Ovary (tissue), 10 donors: ENCODE measurements at places on chromosomes 4 and X. TPM values are rescaled to one million over a fixed set of nuclear protein-coding genes. Genes with fewer than 3 reads are reported as not detected.

- H3K4me1 ChIP-seq: no peaks in the 10 kb centered on the region
- H3K27me3 ChIP-seq: no peaks in the 10 kb centered on the region
- H3K27ac ChIP-seq: no peak overlapping the region
- no peaks in the 10 kb centered on the region for H3K36me3 ChIP-seq
- no peak overlapping the region for H3K4me3 ChIP-seq
- no peak for DNase-seq
Observed at GRCh38 chr4:87851953-87852352, 19.2 kb downstream of the MEPE start.

DNA sequence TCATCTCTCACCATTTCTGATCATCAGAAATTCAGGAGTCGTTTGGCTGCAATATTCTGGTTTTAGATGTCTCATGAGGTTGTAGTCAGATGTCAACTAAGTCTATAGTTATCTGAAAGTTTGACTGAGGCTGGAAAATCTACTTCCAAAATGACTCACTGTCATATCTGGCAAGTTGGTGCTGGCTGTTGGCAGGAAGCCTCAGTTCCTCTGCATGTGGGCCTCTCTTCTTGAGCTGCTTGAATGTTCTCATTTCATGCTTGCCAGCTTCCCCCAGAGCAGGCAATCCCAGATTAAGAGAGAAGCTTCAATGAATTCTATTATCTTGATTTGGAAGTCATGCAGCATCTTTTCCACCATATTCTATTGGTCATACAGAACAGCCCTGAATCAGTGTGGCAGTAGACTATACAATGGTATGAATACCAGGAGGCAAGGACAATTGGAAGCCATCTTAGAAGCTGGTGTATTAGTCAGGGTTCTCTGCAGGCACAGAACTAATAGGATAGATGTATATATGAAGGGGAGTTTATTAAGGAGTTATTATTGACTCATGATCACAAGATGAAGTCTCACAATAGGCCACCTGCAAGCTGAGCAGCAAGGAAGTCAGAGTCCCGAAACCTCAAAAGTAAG, 46.8 kb upstream of the ELF2 start:
- H3K36me3 ChIP-seq: no peaks in the 10 kb centered on the region
- H3K4me1 ChIP-seq: no peaks in the 10 kb centered on the region
- H3K27ac ChIP-seq: no peak overlapping the region
- H3K27me3 ChIP-seq: no peaks in the 10 kb centered on the region

DNA sequence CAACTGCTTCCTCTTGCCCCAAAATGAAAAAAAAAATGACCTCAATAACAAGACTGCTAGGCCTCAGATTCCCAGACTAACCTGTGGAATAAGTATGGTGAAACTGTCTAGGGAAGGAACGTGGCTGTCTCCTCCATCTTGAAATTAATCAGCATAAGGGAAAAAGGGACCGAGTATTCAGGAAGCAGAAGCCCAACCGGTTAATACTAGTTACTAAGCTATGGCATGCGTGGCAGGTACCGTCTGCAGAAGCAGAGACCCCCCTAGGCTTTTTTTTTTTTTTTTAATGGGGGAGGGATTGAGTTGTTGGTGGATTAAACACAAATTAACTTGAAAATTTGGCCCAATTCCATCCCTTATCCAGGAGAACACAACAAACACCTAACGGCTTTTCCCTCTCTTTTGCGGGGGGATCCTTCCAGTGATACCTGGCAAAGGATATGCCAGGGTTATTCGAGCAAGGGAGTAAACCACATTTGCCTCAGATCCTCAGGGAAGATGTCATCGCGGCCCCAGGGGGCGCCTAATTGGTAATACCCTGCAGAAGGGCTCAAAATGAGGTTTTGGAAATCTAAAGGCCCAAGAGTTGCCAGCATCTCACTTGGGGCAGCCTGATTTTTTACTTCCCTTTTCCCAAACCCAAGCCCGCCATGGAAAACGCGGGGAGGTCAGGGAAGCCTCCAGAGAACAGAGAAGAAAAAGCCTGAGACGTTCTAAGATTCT, 893 bp downstream of the RLIM start:
- peak overlapping the region; percentile 90 for H3K27ac ChIP-seq
- no peaks in the 10 kb centered on the region for H3K4me1 ChIP-seq
- peak; percentile 20 for DNase-seq
- no peaks in the 10 kb centered on the region for H3K36me3 ChIP-seq
- H3K27me3 ChIP-seq: no peaks in the 10 kb centered on the region

GRCh38 chr4:102326951-102327350, 18.3 kb downstream of the SLC39A8 start:
- no peaks in the 10 kb centered on the region for H3K27me3 ChIP-seq
- H3K4me3 ChIP-seq: no peak overlapping the region
- H3K4me1 ChIP-seq: no peaks in the 10 kb centered on the region
- H3K36me3 ChIP-seq: no peaks in the 10 kb centered on the region
- no peak for DNase-seq

DNA sequence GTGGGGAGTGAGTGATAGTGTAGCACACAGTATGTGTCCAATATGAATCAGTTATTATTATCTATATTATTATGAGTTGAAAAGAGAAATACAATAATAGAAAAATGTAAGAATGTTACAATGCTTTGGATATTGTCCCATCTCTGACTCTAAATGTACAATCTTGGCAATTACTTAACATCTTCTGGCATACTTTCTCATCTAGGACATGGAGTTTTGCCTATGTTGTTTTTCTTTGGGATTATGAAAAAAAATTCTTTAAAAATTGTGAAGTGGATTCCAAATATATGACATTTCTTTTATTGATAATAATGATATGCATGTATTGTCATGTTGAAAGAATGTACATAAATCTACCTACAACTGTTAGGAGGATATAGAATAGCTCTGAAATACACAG, 84.1 kb downstream of the TBCK start:
- H3K4me3 ChIP-seq: no peak overlapping the region
- H3K4me1 ChIP-seq: no peaks in the 10 kb centered on the region

GRCh38 chrX:44906041-44906440, 33.1 kb downstream of the KDM6A start:
- no peak overlapping the region for H3K4me3 ChIP-seq
- no peak for DNase-seq
- H3K4me1 ChIP-seq: peaks cover 8% of the 10 kb centered on the region
- H3K27me3 ChIP-seq: no peaks in the 10 kb centered on the region
- no peak overlapping the region for H3K27ac ChIP-seq

GRCh38 chrX:10168226-10168625, 11.5 kb downstream of the CLCN4 start:
- no peaks in the 10 kb centered on the region for H3K4me1 ChIP-seq
- no peak overlapping the region for H3K27ac ChIP-seq
- DNase-seq: no peak
- H3K4me3 ChIP-seq: no peak overlapping the region
- H3K27me3 ChIP-seq: no peaks in the 10 kb centered on the region
- no peaks in the 10 kb centered on the region for H3K36me3 ChIP-seq

TENM3 gene
- total RNA-seq: 5.4 TPM

UGT2B15 gene
- total RNA-seq: not detected

ATP2B3 gene
- 0.23 TPM for total RNA-seq

POU3F4 gene
- total RNA-seq: not detected
